ENCODE measurements at places on chromosomes 16 and 17. TPM values are rescaled to one million over a fixed set of nuclear protein-coding genes. Genes with fewer than 3 reads are reported as not detected.

The STAT3 gene
- total RNA-seq: 240 TPM

GRCh38 chr16:6682142-6682811, 650.4 kb upstream of the RBFOX1 start:
- H3K27ac ChIP-seq: no peak overlapping the region
- no peaks in the 10 kb centered on the region for H3K27me3 ChIP-seq
- no peak overlapping the region for H3K4me3 ChIP-seq
- H3K36me3 ChIP-seq: no peaks in the 10 kb centered on the region
- no peak for DNase-seq

DNA sequence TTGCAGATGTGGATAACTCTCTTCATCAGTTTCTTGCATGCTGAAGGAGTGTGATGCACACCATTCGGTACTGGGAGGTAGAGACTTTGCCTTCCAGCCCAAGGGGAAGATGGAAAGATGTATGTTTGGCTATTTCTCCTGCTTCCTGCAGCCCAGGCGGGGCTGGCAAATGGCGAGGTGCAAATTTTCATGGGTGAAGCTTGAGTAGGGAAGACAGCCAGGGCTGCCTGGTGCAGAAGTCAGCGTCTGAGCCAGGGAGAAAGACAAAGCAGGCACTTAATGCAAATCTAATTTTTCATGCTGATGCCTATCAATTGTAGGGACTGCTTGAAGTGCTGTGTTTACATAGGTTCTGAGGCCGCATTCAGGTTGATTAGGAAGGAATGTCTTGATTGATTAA, 384.7 kb upstream of the EEF2KMT start:
- no peaks in the 10 kb centered on the region for H3K27me3 ChIP-seq
- DNase-seq: no peak
- H3K36me3 ChIP-seq: no peaks in the 10 kb centered on the region
- H3K4me3 ChIP-seq: no peak overlapping the region
- H3K27ac ChIP-seq: no peak overlapping the region

- H3K27ac ChIP-seq: no peak overlapping the region
- peaks cover 13% of the 10 kb centered on the region for H3K4me1 ChIP-seq
- DNase-seq: no peak
- no peaks in the 10 kb centered on the region for H3K27me3 ChIP-seq
- no peak overlapping the region for H3K4me3 ChIP-seq
Measured at GRCh38 chr17:64040206-64040605, 19.8 kb upstream of the ICAM2 start.

GRCh38 chr17:41682631-41683030, 6.1 kb upstream of the EIF1 start:
- DNase-seq: no peak
- no peak overlapping the region for H3K4me3 ChIP-seq
- H3K36me3 ChIP-seq: peaks cover 6% of the 10 kb centered on the region

- H3K4me1 ChIP-seq: peaks cover 36% of the 10 kb centered on the region
- no peak overlapping the region for H3K27ac ChIP-seq
- DNase-seq: no peak
- H3K36me3 ChIP-seq: peaks cover 3% of the 10 kb centered on the region
- H3K27me3 ChIP-seq: peaks cover 34% of the 10 kb centered on the region
Measured at GRCh38 chr17:34393401-34393800, 30.4 kb upstream of the CCL1 start.

GRCh38 chr17:78422872-78423588, 44.6 kb downstream of the PGS1 start:
- no peak overlapping the region for H3K4me3 ChIP-seq
- H3K36me3 ChIP-seq: peaks cover 38% of the 10 kb centered on the region
- no peak for DNase-seq
- H3K27me3 ChIP-seq: no peaks in the 10 kb centered on the region

Data from activated T-helper 1 cell treated with anti-CD3 and anti-CD28 coated beads, Interleukin-12 subunit alpha, Interleukin-12 subunit beta, Interleukin-2, Interleukin-4 antibody, amounts not matched to agents 30 ng/mL and 10 ng/mL and 1 ng/mL, durations not matched to agents 14 hours and 24 hours and 36 hours (primary cell).